NCI-H2081 treated with DMSO at 0.1 percent for 48 hours (cell line): ENCODE measurements at places on chromosomes 16 and 17.

- no peak for DNase-seq
Measured at GRCh38 chr17:64491034-64491860, 5.6 kb downstream of the POLG2 start.

DNA sequence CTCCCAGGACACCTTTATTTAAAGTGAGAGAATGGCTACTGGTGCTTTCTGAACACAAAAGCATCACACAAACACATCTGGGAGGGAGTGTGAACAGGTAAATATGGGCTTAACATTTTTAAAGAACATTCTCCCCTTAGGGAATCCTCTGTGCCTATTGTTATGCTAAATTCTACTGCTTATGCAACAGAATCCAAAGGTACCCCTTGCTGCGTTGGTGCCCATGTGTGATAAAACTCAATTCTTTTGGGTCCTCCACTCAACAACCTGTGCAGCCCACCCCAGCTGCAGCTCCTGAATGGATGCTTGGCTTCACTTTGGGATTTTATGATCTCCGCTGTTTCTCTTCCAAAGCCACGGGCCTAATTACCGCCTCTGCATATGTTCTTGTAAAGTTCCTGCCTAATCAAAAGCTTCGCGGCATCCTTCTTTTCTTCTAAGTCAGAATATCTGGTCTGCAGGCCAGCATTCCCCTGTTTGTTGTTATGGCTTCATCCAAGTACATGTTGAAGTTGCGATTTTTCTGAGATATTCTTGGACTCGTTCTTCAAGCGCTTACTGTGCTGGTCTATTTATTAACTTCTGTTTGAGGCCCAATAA, 23.9 kb downstream of the RHBDL3 start:
- DNase-seq: no peak

DNA sequence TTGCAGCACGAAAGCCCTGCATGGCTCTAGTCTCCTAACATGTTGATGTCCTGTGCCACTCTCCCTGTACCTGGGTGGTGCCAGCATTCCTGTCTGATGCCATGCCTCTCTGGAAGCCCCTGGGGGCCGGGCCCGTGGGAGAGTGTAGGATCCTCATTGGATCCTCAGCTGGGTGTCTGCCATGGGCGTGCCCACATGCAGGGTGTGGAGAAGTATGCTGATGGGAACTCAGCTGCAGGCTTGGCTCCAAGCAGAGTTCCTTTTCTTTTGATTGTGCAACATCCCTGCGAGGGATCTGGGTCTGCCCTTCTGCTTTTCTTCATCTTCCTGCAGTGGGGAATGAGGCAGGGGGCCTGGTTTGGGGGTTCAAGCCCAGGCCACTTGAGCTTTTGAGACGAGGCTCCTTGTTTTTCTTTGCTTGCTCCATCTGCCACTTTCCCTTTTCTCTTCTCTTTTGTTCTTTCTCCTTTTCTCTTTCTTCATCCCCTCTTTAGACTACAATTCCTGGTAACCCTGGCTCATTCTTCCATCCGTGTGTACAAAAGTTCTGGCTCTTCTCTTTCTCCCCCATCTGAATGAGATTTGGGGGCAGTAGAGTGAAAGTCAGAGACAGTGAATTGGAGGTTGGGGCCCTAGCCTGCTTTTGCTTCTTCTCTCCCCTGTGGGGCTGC, 32.9 kb downstream of the KSR1 start:
- DNase-seq: no peak

- DNase-seq: no peak
Measured at GRCh38 chr16:11603331-11603750, 16.6 kb upstream of the LITAF start.

GRCh38 chr17:75737133-75737962, 16.1 kb downstream of the ITGB4 start:
- DNase-seq: no peak

DNA sequence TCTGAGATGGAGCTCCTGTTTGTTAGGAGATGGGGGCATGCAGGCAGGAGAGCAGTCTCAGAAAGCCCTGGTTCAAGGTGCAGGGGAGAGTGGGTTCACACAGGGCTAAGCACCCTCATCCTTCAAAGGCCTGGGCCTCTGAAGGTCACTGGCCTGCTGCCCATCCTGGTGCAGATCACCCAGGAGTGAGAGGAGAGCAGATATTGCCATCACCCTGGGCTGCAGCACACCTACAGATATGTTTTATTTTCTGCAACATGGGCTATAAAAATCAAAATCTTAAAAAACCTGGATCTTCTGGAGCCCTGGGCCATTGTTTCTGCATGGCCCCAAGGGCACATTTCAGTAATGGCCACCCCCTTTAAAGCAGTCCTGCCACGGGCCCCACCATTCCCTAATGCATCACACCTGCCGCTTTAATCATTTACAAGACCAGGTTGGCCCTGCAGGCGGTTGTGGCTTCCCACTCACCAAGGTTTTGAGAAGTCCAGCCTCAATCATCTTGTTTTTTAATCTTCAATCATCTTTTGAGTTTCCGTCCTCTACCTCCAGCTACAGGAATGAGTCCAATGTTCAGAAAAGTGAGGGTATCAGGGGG, 20.4 kb upstream of the NUP93 start:
- no peak for DNase-seq

- DNase-seq: no peak
Measured at GRCh38 chr17:4480929-4481898, 17.5 kb upstream of the SPNS2 start.

DNA sequence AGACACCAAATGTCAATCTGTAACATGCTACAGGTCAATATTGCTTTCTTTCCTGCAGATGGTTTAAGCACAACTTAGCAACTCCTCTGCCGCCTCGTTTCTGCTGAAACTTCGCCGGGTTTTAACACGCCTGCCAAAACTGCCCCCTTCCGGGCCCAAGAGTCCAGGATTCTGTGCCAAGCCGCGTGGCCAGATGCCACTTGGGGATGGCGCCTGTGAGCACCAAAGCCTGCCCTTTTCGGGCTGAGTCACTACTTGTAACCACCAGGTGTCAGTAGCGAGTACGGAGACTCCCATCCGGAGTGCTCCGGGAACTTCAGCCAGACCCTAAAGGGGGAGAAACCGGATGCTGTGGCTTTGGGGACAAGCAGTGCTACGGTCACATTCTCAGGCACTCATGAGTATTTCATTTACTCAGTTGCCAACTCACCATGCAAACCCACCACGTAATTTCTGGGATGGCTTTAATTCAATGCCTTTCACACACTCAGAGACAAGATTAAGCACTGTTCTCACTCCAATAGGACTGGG, 7.8 kb downstream of the PMP22 start:
- DNase-seq: no peak

- DNase-seq: no peak
Measured at GRCh38 chr17:68249354-68249765, 1.5 kb downstream of the AMZ2 start.

GRCh38 chr16:75379911-75380847, 53.1 kb downstream of the CFDP1 start:
- no peak for DNase-seq

DNA sequence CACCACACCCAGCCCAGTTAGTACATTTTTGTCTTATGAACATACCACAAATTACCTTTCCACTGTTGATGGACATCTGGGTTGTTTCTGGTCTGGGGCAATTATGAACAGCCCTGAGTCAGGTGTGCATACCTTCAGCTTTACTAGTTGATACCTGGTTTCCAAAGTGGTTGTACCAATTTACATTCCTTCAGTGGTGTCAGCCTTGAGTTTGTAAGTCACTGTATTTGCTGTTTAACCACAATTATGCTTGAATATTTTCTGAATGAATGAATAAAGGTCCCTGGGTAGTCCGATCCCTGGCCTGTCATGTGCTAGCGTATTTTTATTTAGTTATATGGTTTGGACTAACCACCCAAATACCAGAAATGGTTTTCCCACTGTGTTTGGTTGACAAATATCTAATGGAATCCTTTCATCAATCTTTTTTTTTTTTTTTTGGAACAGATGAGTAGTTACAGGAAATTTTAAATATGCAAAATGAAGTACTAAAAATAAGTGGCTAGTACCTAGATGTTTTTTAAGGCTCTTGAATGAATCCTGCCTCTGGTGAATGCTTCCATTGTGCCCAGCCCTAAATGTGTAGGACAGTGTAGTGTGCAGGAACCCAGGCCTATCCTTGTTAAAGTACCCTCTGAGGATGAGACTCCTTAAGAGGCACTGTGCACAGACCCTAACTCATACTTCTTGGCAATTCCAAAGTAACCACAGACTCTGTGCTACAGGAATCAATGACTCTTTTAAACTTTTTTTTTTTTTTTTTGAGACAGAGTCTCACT, 3.7 kb downstream of the DUSP14 start:
- no peak for DNase-seq

- DNase-seq: no peak
Measured at GRCh38 chr16:62135446-62135845, 99.2 kb upstream of the CDH8 start.

DNA sequence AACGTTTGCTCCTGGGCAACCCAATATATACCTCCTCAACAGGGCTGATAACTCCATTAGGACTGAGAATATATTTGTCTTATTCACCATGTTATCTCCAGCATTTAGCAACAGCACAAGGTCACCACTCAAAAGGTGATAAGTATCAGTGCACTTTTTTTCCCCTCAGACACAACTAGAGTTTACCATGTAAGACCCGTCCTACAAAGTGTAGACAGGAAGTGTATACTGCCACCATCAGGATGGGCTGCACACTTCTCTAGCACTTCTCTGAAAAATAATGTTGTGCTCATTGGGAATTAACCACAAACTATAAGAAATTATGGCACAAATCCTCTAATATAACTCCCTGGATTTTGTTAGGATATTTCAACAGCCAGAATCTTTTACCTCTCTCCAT, 5.7 kb upstream of the VAT1L start:
- DNase-seq: no peak

GRCh38 chr17:69717214-69717613, 302.7 kb downstream of the MAP2K6 start:
- DNase-seq: no peak

- DNase-seq: no peak
Measured at GRCh38 chr16:79587897-79588296, 12.6 kb downstream of the MAF start.

DNA sequence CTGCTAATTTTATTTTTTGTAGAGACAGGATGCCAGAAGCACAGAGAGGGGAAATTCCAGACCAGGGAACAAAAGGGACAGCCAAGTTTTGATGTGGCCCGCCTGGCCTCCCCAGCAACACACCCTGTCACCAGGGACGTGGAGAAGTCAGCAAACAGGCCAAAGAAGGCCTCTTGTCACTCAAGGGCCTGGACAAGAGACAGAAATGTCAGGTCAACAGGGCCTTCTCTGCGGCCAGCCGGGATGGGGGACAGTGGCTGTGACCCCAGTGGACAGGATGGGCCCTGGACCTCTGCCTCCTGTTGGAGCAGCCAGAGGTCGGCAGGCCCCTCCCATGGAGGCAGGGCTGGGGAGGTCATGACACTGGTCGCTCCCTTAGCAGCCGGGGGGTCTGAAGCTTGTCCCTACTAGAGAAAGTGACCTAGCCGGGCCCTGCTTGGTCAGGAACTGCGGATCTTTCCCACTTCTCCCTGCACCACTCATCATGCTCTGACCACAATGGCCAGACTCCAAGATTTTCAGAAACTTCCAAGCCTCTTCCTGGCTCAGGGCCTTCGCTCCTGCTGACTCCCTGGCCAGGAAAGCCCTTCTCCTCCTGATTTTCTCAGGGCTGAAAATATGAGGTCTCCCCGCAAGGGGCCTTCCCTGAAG, 9.2 kb upstream of the TVP23A start:
- no peak for DNase-seq
